ENCODE measurements at places on chromosomes 2 and 18. TPM values are rescaled to one million over a fixed set of nuclear protein-coding genes. Genes with fewer than 3 reads are reported as not detected.
A peak's percentile ranks its signal among the peaks of the same experiment; 100 is the strongest.

The CFAP53 gene
- total RNA-seq: not detected

- DNase-seq: no peak
Measured at GRCh38 chr2:224922142-224922727, 120.0 kb downstream of the DOCK10 start.

- no peak for DNase-seq
Measured at GRCh38 chr2:128354161-128354560, 35.5 kb upstream of the HS6ST1 start.

DNA sequence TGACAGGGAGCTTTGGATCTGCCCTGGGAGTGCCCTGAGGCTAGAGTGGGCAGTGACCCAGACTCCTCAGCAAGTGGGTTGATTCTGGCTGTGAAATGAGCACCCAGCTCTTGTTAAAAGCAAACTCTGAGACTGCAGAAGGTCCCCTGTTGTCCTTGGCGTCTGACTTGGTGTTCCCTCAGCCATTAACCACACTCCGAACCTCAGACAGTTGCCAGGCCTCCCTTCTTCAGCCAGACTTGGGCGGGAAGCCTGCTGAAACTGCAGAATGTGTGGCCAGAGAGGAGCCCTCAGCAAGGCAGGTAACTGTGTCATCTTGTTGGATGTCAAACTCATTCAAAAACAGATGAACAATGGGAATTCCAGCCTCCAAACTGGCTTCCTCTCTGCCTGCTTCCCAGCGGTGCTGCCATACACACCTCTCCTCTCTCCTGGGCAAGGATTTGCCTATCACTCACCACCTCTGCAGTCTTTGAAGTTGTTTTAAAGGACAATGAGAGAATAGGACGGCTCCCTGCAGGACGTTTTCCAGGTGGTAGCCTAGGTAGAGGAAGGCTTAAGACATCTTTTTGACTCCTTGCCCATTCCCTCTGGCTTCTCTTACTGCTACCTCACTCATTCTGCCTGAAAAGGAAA, 38.9 kb upstream of the B3GNT2 start:
- DNase-seq: no peak

GRCh38 chr18:9405130-9405529, 70.2 kb upstream of the RALBP1 start:
- DNase-seq: no peak

DNA sequence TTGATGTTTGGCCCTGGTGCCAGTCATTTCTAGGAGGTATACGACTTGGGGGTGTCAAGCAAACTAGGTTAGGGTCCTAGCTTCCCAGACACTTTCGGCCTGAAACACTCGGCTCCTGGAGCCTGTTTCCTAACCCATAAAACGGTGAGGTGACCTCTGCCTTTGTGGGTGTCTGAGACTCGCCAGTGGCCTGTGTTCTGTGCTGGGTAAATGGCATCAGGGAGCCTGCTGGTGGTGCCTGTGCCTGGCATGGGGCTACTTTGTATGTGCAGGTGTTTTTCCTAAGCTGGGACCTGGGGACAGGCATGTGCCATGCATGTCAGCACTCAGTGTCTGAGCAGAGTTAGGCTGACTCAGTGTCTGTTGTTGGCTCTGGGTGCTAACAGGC, 139.2 kb downstream of the GLI2 start:
- DNase-seq: no peak

The SLC8A1 gene
- total RNA-seq: 0.10 TPM

The HAAO gene
- not detected for total RNA-seq

The FAM110C gene
- total RNA-seq: 33.9 TPM

DNA sequence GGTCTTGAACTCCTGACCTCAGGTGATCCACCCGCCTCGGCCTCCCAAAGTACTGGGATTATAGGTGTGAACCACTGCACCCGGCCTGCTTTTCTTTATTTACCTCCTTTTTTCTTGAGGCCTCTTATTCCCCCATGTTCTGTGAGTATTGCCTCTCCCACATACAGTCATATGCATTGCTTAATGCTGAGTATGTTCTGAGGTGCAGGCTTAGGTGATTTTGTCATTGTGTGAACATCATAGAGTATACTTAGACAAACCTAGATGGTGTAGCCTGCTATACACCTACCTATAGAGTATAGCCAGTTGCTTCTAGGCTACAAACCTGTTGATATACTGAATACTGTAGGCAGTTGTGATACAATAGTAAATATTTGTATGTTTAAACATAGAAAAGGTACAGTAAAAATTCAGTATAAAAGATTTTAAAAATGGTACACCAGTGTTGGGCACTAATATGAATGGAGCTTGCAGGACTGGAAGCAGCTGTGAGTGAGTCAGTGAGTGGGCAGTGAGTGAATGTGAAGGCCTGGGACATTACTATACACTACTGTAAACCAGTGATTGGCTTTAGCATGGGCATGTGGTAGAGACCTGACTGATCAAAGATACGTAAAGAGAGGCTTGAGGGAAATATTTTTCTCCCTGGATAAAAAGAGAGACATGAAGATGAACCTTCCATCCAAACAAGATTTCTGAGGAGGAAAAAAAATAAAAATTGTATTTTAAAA, 17.6 kb downstream of the SLC39A10 start:
- DNase-seq: no peak

- DNase-seq: peak; percentile 57
Measured at GRCh38 chr2:146661473-146662096, 1183.2 kb upstream of the ACVR2A start.

DNA sequence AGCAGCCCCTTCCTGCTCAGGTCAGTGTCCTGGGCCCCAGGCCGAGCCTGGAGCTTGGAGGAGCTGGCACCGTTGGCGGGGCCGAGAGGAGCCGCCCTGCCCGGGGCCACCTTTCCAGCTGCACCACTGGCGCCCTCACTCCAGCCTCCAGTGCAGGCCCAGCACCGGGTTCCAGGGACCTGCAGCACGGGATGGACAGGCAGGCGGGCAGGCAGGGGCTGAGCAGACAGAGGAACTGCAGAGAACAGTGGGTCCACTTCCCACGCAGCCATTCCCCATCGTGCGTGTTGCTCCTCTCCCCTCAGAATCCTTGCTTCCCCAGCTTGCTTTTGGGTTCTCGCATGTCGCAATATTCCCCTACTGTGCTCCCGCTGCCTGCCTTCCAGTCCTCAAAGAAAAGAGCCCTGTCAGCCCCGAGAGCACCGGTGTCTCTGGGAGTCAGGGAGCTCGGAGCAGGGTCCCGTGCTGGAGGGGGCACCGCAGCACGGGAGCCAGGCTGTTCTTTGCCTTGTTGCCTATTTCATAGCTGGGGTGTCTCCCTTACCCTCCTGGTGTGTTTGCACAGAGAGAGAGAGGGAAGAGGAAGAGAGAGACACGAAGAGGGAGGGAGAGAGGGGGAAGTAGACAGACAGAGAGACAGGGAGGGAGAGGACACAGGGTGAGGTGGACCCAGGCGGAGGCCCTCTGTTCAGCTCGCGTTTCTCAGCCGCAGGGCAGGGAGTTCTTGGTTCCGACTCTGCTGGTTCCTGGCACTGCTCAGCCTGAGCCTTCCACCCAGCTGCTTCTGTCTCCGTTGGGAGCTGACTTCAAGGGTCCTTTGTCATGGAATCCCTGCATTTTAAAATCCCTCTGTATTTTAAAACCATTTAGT, 126.0 kb downstream of the MBP start:
- no peak for DNase-seq

- no peak for DNase-seq
Measured at GRCh38 chr2:157698430-157698829, 69.8 kb upstream of the ACVR1C start.

- peak; percentile 51 for DNase-seq
Measured at GRCh38 chr2:74250189-74250631, 51.8 kb downstream of the MTHFD2 start.

The LRATD1 gene
- 0.69 TPM for total RNA-seq

DNA sequence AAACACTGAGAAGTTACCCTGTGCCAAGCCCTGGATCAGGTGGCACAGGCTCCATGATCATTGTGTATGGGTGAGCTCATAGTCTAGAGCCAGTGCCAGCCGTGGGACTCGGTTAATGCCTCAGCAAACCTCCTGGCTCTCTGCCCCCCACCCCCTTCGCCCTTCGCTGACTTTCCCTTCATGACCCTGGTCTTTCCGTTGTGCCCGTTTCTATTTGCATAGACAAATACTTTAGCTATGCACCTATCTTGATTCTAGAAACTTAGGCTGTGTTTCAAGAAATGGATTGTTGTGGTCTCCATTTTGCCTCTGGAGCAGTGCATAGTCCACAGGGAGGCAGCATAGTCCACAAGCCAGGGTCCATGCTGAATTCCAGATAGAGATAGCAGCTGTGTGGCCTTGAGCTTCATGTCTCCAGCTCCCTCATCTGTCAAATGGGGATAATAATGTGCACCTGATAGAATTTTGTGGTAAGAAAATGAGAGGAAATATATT, 44.8 kb upstream of the KDM3A start:
- peak; percentile 48 for DNase-seq

GRCh38 chr2:169118060-169118459, 48.7 kb downstream of the DHRS9 start:
- DNase-seq: no peak

- no peak for DNase-seq
Measured at GRCh38 chr18:80178935-80179818, 68.1 kb downstream of the PARD6G start.

The ITPRID2 gene
- total RNA-seq: 89.8 TPM

The ATRAID gene
- 86.6 TPM for total RNA-seq

DNA sequence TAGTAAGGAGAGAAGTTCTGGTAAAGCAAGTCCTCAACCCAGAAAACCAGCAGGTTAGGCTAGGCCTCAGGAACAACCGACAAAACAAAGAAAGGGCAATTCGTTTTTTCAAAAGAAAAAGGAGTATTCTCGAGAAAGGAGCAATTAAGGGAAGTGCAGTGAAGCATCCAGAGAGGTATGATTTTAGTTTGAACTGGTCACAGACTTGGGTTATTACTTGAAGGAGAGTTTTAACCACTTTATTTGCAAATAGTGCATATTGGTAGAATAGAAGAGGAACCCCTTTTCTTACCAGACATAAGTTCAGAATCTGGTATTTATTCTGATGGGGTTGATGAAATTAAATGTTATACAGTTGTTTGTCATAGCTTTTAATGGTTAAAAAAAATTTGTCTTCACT, 110.0 kb upstream of the GCFC2 start:
- DNase-seq: no peak
